ENCODE measurements at places on chromosomes 12 and 14.

DNA sequence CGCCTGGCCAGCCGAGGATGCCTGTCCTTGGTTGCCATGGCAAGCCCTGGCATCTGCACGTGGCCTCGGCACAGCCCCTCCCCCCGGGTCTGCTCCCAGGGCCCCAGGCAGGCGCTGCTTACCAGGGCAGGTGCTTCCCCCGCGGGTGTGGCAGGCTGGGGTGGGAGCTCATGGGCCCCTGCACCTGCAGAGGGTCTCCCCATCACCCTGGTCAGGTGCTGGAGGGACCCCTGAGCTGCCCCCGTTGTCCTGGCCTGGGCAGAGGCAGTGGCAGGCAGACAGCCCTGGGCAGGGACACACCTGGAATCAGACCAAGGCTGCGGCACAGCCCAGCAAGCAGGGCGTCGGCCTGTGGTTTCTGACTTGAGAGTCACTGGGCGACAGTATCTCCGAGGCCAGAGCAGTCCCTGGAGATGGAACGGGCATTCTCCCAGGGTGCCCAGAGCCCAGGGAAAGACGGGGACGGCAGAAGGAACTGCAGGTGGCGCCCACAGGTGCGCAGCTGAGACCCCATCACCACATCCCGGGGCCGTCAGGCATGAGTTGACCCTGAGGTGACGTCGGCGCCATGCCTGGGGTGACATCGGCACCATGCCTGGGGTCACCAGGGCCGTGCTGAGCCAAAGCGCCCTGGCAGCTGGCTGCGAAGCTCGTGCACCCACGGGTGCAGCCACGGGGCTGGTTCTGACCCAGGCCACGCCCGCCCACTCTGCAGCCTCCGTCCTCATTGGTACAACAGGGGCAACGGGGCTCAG lies 56.1 kb upstream of the FBRSL1 start:
- no peak overlapping the region for H3K27ac ChIP-seq
- no peaks in the 10 kb centered on the region for H3K36me3 ChIP-seq
- no peaks in the 10 kb centered on the region for H3K4me1 ChIP-seq
- peaks cover 39% of the 10 kb centered on the region for H3K27me3 ChIP-seq
- no peak for DNase-seq

DNA sequence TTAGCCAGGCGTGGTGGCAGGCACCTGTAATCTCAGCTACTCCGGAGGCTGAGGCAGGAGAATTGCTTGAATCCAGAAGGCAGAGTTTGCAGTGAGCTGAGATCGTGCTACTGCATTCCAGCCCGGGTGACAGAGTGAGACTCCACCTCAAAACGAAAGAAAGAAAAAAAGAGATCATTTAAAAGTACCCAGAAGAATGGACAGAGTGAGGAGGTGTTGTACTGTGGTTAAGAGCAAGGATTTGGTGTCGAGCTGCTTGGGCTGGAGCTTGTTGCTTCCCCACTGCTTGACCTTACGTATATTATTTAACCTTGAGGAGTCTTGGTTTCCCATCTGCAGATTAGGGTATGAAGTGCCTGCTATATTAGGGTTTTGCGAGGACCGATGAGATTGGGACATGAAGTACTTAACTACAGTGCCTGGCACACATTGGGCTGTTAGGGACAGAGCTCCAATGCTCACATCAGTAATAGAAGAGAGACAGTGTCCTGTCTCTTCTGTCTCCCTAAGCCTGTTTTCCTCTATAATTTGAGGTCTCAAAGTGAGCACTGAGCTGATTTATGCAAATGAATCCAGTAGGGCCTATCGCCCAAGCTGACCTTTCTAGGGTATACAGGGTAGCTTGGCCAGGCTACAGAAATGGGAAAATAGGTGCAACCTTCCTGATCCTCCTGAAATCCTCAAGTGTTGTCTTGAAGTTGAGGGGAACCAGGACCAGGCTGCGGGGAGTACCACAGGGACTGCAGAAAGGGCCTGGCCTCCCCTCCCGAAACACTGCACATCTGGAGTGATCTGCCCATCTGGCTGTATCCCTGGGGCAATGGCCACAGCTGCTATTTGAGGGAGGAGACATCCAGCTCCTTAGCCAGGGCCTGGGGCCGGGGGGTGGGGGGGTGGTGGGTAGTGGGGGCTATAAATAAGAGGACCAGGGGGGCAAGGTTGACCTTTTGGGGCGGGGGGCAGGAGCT lies 8.6 kb upstream of the HDAC7 start:
- H3K4me1 ChIP-seq: peaks cover 25% of the 10 kb centered on the region
- peak overlapping the region; percentile 74 for H3K27ac ChIP-seq

GRCh38 chr14:31127690-31128089 lies 79.9 kb downstream of the HECTD1 start:
- peaks cover 7% of the 10 kb centered on the region for H3K4me1 ChIP-seq
- no peak overlapping the region for H3K27ac ChIP-seq
- H3K27me3 ChIP-seq: no peaks in the 10 kb centered on the region

- no peak overlapping the region for H3K4me3 ChIP-seq
- H3K27me3 ChIP-seq: no peaks in the 10 kb centered on the region
- H3K36me3 ChIP-seq: no peaks in the 10 kb centered on the region
- H3K4me1 ChIP-seq: no peaks in the 10 kb centered on the region
- no peak overlapping the region for H3K27ac ChIP-seq
Observed at GRCh38 chr12:82625523-82625922, 61.2 kb upstream of the TMTC2 start.

DNA sequence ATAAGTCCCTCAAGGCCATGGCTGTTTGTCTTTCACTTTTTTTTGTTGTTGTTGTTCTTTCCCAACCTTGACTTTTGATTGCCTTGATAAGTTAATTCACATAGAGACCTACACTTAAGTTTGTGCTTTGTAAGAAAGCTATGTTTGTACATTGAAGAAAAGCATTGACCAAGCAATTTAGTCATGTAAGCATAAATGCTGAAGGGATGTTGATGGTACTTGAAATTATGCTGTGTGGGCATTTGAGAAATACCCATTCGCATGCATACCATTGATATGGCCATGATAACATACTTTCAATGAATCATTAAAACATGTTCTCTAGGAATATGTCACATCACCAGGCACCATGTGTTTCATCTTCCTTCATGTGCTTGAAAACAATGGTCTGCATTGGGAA lies 803.7 kb upstream of the TMEM132C start:
- no peak overlapping the region for H3K27ac ChIP-seq
- H3K4me1 ChIP-seq: no peaks in the 10 kb centered on the region
- no peak overlapping the region for H3K4me3 ChIP-seq
- no peaks in the 10 kb centered on the region for H3K36me3 ChIP-seq

- H3K27me3 ChIP-seq: no peaks in the 10 kb centered on the region
- H3K4me1 ChIP-seq: no peaks in the 10 kb centered on the region
- no peaks in the 10 kb centered on the region for H3K36me3 ChIP-seq
- no peak overlapping the region for H3K27ac ChIP-seq
- DNase-seq: no peak
Observed at GRCh38 chr14:25055992-25056687, 6.2 kb upstream of the STXBP6 start.

- H3K4me3 ChIP-seq: no peak overlapping the region
- no peaks in the 10 kb centered on the region for H3K27me3 ChIP-seq
- H3K36me3 ChIP-seq: no peaks in the 10 kb centered on the region
- no peak for DNase-seq
- no peaks in the 10 kb centered on the region for H3K4me1 ChIP-seq
Observed at GRCh38 chr14:87712396-87713090, 280.4 kb downstream of the GALC start.

- no peak for DNase-seq
- no peaks in the 10 kb centered on the region for H3K4me1 ChIP-seq
- H3K36me3 ChIP-seq: no peaks in the 10 kb centered on the region
- H3K4me3 ChIP-seq: no peak overlapping the region
Observed at GRCh38 chr12:526089-526488, 66.3 kb downstream of the B4GALNT3 start.

GRCh38 chr14:104712881-104713734 lies 10.9 kb upstream of the ADSS1 start:
- no peak for DNase-seq
- no peak overlapping the region for H3K4me3 ChIP-seq
- H3K27ac ChIP-seq: no peak overlapping the region
- peaks cover 14% of the 10 kb centered on the region for H3K4me1 ChIP-seq
- no peaks in the 10 kb centered on the region for H3K27me3 ChIP-seq
- no peaks in the 10 kb centered on the region for H3K36me3 ChIP-seq
